ENCODE measurements at places on chromosomes 2 and 18. TPM values are rescaled to one million over a fixed set of nuclear protein-coding genes. Genes with fewer than 3 reads are reported as not detected.

GRCh38 chr18:79491081-79491551 is 95.4 kb downstream of the NFATC1 start:
- H3K4me1 ChIP-seq = no peaks in the 10 kb centered on the region
- H3K36me3 ChIP-seq = peaks cover 83% of the 10 kb centered on the region
- no peak overlapping the region for H3K27ac ChIP-seq
- H3K27me3 ChIP-seq = no peaks in the 10 kb centered on the region
- no peak for ATAC-seq
- H3K4me3 ChIP-seq = no peak overlapping the region

DNA sequence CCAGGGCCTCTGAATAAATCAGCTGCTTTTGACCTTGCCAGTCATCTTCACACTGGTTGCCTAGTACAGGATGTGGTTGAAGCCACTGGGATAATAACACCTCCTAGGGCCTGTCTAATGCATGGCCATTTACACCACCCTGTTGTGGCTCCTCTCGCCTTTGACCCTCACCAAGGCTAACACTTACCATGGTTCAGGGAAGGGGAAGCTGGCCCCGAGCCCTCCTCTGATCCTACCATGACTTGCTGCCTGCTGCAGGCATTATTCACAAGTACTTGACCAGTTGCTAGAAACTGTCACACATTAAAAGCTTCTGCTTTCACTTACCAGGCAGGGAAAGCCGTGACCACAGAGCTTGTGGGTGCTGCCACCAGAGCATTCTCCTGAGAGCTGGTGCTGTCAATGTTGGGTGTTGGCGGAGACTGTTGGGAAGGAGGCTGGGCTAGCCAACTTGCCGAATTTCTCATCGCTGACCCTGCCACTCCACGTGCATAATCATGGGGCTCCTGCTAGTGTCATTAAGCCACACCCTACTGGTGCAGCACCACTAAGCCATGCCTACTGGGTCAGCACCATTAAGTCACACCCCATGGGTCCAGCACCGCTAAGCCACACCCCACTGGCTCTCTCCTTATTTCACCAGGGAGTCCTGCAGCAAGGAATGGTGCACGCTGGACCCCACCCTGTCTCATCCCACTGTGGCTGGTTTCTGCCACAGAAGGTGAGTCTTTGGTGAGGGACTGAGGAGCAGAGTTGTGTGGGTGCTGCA is 47.0 kb upstream of the TTC39C start:
- H3K27me3 ChIP-seq = no peaks in the 10 kb centered on the region
- no peak overlapping the region for H3K27ac ChIP-seq
- H3K4me1 ChIP-seq = peaks cover 20% of the 10 kb centered on the region
- ATAC-seq = peak; percentile 22
- no peaks in the 10 kb centered on the region for H3K36me3 ChIP-seq

Gene GAL3ST2
- total RNA-seq = 0.40 TPM

DNA sequence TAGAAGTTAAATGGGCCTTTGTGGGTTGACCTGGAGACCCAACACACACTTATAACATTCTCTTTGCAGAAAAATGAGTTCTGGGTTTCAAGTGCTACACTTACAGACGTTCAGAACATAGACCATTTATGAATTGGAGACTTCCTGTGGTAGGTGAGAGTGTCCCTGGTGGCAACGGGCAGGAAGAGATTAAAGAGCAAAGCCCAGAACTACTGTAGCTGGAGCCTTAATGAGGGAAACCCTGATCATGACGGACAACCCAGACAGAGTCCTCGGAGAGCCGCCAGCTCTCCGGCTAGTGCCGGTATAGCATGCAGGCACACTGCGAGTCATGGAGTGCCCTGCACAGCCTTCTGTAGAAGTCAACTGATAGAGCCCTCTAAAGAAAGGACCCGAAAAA is 44.5 kb upstream of the RMDN2 start:
- no peaks in the 10 kb centered on the region for H3K36me3 ChIP-seq
- no peak for ATAC-seq
- H3K4me1 ChIP-seq = no peaks in the 10 kb centered on the region
- no peak overlapping the region for H3K27ac ChIP-seq
- no peaks in the 10 kb centered on the region for H3K27me3 ChIP-seq

- H3K27me3 ChIP-seq = peaks cover 26% of the 10 kb centered on the region
- no peak overlapping the region for H3K27ac ChIP-seq
- no peaks in the 10 kb centered on the region for H3K36me3 ChIP-seq
- no peak overlapping the region for H3K4me3 ChIP-seq
Measured at GRCh38 chr2:29276151-29276550, 160.9 kb downstream of the CLIP4 start.

GRCh38 chr2:105796131-105796638 is 51.5 kb downstream of the NCK2 start:
- H3K4me1 ChIP-seq = peaks cover 83% of the 10 kb centered on the region
- ATAC-seq = no peak
- H3K4me3 ChIP-seq = no peak overlapping the region

- no peaks in the 10 kb centered on the region for H3K4me1 ChIP-seq
- H3K27ac ChIP-seq = no peak overlapping the region
- H3K36me3 ChIP-seq = no peaks in the 10 kb centered on the region
- ATAC-seq = no peak
- peaks cover 4% of the 10 kb centered on the region for H3K27me3 ChIP-seq
- H3K4me3 ChIP-seq = no peak overlapping the region
Measured at GRCh38 chr18:11167778-11168177, 18.4 kb upstream of the PIEZO2 start.

Gene MARCO
- 56.1 TPM for total RNA-seq

Data from gastroesophageal sphincter (tissue), 4 donors.